ENCODE measurements at places on chromosomes 7 and 10.

- no peak for DNase-seq
These were observed 156.2 kb downstream of the LRRC4 start for GRCh38 chr7:127874951-127875608.

GRCh38 chr10:114615600-114616007 is 42.5 kb downstream of the ABLIM1 start:
- DNase-seq, result peak; percentile 53

DNA sequence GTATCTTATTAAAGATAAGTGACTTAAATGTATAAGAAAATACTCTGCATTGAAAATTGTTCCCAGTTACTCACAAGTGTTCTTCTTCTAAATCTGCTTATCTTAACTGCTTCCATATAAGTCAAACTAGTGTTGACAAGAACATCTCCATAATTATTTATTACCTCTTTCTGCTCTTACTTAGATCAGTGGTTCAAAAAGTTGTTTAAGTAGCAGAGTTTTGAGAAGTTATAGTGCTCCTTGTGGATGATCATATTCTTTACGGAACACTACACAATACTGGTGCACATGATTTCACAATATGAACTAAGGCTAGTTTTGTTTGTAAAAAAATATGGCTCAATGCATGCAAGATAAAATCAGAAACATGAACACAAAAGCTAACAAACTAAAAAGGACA is 168.4 kb downstream of the SEMA3D start:
- no peak for DNase-seq

GRCh38 chr7:92266415-92267241 is 20.9 kb downstream of the ANKIB1 start:
- no peak for DNase-seq

- DNase-seq, result no peak
These were observed 261.7 kb downstream of the C7orf25 start for GRCh38 chr7:42650171-42650570.

- no peak for DNase-seq
These were observed 192.3 kb downstream of the DNAJC1 start for GRCh38 chr10:21811245-21811585.

DNA sequence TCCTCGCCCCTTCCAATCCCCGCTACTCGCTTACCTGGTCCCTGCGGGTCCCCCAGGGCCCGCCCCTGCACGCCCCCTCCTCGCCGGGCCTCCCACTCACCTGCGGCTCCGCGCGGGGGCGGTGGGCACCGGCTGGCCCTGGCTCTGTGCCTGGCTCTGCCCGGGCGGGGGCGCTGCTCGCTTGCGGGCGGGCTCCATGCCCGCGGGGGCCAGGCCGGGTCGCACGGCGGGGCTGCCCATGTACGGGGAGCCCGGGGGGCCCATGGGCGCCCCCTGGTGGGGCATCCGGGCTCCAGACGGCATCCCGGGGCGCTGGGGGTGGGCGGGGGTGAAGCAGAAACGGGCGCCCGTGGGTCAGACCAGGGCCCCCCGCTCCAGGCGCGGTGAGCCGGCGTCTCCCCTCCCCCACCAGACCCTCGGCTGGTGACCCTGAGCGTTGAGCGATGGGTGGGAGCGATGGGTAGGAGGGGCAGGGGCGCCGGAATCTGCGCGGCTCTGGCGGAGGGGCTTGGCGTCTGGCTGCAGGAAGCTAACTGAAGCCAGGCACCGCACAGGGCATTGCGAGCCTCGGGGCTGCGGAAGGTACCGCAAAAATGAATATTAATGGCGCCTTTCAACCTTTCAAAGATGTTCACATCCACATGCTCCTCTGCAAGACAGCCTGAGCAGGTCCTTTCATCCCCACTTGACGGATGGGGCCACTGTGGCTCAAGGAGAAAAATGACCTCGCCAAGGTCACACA is 3.0 kb downstream of the SMARCD3 start:
- DNase-seq, result peak; percentile 71

DNA sequence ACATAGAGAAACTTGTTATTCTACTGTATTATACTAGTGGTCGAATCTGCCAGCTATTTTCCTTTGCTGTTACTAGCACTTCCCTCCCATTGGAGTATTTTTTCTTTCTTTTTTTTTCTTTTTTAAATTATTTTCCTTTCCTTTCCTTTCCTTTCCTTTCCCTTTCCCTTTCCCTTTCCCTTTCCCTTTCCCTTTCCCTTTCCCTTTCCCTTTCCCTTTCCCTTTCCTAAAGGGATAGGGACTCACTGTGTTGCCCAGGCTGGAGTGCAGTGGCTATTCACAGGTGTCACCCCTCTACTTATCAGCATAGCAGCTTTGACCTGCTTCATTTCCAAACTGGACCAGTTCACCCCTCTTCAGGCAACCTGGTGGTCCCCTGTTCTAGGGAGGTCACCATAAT is 212.6 kb upstream of the SP4 start:
- DNase-seq, result no peak

- DNase-seq, result no peak
These were observed 479.3 kb upstream of the PODXL start for GRCh38 chr7:132035517-132036362.

DNA sequence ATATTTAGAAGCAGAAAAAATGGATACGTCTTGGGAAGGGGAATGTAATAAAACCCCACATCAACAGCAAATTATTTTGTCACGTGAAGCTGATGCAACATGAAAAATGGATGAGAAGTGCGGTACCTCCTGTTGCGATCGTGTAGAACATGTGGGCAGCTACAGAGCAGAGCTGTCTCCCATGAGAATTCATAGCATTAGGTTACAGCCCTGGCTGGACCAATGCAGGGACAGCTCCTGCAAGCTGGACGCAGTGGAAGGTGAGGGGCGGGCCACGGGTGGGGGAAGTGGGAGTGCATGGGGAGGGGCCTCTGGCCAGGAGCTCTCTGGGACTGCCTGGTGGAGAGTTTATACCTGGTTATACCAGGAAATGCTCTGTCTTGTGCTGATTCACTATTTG is 120.3 kb downstream of the GATA3 start:
- DNase-seq, result no peak

DNA sequence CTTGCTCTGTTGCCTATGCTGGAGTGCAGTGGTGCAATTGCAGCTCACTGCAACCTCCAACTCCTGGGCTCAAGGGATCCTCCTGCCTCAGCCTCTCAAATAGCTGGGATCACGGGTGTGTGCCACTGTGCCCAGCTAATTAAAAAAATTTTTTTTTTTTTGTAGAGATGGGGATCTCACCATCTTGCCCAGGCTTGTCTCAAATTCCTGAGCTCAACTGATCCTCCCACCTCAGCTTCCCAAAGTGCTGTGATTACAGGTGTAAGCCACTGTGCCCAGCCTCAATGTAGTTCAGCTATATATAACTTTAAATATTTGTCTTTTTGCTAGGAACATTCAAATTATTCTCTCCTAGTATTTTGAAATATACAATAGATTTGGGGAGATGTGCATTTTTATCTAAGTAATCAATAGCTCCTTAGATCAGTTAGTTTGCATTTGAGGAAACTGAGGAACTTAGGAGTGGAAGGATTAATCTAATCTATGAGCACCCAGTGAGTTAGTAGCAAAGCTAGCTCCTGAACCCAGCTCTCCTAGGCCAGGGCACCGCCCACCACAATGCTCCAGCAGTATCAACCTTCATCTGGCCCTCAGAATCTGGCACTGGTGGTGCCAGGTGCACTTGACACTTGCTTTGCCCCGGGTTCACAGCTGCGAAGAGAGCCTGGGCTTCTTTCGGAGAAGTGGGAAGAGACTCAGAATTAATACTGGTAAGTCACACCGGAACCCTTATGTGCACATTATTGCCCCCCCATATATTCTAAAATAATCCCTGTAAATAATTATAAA is 5.9 kb upstream of the LRMDA start:
- DNase-seq, result no peak

DNA sequence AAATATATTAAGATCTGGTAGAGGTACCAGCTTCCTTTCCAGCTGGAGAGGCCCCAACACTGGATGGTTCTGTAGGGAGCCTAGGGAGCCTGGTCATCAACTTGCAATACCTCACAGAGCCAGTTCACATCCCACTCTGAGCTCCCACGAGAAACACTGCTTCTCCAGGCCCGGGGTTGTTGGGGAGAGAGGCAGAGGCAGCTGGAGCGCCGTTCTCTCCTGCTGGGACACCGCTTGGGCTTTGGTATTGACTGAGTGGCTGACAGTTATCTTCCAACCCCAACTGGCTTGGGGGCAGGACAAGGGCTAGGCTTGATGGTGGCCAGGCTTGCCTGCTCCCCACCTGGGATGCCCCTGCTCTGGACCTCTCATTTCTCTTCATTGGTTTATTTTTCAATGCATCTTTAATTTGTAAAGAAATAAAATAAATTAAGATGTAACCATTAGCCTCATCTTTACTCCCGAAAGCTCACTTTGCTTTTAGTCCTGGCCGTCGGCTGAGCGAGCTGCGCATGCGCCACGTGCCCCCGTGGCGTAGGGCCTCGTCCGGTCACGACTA is 10.0 kb upstream of the CHCHD1 start:
- peak; percentile 85 for DNase-seq

GRCh38 chr10:19811540-19811939 is 4.7 kb upstream of the PLXDC2 start:
- no peak for DNase-seq

DNA sequence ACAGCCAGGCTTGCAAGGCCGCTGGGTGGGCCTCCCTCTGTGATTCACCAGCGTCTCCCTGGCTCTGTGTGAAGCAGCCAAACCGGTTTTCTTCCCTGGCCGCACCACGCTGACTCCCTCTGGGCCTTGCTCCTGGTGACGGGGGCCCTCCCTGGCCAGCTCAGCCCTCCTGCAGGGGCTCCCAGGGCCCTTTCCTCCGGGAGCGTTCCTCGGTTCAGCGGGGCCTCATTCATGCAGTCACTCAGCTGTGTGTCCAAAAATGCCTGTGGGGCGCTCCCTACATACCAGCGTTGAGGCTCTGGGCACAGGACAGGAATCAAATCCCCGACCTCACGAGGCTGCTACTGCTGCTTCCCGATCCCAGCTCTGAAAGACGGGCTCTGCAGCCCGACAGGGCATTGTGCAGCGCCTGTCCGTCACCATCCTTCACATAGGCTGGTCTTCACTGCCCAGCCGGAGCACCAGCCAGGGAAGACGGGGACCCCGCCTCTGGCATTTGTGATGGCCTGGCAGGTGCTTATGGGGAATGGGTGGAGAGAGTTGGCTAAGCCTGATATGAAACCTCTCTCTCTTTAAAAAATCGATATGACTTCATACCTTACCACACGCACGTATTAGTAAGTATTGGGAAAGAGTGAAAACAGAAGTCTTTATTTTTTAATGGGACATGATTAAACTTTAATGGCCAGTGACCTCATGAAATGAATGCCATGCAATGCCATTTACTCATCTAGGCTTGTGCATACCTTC is 110.0 kb upstream of the SHH start:
- no peak for DNase-seq

DNA sequence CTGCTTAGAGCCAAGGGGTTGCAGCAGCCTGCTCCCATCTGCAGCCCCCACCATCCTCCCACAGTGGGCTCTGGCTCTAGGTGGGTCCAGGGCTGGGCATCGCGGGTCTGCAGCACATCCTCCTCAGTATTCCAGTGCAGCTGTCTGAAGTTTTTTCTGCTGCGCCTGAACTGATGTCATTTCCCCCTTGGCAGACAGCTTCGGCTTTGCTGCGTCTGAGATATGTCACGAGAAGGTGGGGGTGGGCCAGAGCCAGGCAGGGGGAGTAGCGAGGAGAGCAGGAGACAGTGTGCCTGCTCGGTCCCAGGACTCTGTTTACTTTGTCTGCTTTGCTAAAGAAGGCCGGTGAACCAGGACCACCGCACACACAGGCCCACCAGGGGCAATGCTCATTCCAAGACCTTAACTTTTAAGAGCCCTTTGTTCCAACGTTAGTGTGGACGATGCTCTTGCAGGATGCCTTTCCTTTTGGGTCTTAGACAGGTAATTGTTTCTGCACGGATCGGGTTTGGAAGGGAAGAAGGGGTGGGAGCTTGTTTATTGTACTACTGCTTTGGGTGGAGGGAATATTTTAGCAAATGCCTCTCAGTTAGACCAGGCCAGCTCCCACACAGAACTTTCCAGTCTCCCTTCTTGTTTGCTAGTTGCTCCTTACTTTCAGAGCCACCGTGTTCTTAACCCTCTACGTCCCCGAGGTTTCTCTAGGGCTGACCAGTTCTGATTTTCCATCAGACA is 32.4 kb downstream of the WBP1L start:
- DNase-seq, result no peak

- DNase-seq, result peak; percentile 30
These were observed 43.2 kb downstream of the BTRC start for GRCh38 chr10:101397140-101397539.

DNA sequence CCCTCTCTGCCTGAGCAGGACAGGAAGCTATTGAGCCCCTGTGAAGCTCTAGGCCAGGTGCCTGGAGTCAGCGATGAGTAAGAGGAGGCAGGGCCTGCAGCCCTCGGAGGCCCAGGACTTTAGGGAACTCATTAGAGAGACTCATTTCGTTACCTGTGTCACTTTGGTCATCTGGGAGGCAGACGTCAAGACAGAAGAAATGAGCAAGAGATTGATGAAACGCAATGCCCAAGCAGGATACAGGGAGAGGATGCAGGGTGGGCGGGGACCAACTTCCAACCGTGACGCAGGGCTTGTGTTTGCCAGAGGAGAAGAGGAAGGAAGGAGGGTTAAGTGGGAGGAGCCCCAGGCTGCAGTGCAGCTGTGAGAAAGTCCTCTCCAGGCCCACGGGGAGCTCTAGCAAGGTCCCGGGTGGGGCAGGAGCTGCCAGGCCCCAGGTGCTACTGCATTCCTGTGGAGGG is 26.4 kb upstream of the GNA12 start:
- DNase-seq, result peak; percentile 87

- no peak for DNase-seq
These were observed 182.5 kb upstream of the AKR1E2 start for GRCh38 chr10:4643471-4643870.

- no peak for DNase-seq
These were observed 193.7 kb upstream of the SVIL start for GRCh38 chr10:29828440-29828894.

DNA sequence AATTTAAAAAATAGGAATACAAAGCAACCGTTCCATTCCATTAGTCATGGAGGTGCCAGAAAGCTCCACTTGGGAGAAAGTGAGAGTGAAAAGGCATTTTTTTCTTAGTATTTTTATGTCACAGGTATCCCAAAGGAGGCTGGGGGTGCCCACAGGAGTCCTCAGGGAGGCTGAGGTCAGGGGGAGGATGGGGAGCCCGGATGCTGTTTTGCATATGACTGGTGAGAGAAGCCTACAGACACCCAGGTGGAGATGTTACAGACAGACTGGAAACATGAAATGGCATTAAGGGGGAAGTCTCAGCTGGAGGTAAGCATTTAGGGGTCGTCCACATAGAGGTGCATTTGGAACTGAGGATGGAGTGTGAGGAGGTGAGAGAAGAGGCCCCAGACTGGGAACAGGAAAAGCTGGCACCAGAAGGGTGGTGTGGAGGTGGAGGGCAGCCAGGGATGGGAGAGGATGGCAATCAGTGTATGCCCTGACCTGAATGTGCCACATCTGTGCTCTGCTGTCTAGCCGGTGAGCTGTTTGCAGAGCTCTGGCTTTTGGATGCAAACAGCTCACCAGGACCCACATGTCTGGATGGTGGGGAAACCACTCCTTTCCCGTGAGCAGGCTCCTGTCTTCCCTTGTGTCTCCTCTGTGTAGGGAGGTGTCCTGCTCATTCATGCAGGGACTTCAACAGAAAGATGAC is 101.1 kb downstream of the RAMP3 start:
- no peak for DNase-seq
